ENCODE measurements at places on chromosomes 2 and 18. TPM values are rescaled to one million over a fixed set of nuclear protein-coding genes. Genes with fewer than 3 reads are reported as not detected.

The DSG2 gene
- polyA plus RNA-seq = 35.9 TPM

The MIB1 gene
- polyA plus RNA-seq = 8.4 TPM

The SMYD1 gene
- not detected for polyA plus RNA-seq

The GREB1 gene
- 1.1 TPM for polyA plus RNA-seq

The ZAP70 gene
- 0.09 TPM for polyA plus RNA-seq

The TMEM247 gene
- not detected for polyA plus RNA-seq

The HADHB gene
- polyA plus RNA-seq = 95.4 TPM

The UGT1A5 gene
- not detected for polyA plus RNA-seq

The EIF2AK2 gene
- 30.1 TPM for polyA plus RNA-seq

The ELP2 gene
- polyA plus RNA-seq = 32.0 TPM

The FEV gene
- not detected for polyA plus RNA-seq

The HOXD10 gene
- 4.3 TPM for polyA plus RNA-seq

The ETAA1 gene
- polyA plus RNA-seq = 14.5 TPM

The PTGR3 gene
- 7.2 TPM for polyA plus RNA-seq

The IL37 gene
- not detected for polyA plus RNA-seq

The CYP27A1 gene
- 0.10 TPM for polyA plus RNA-seq

The ACTG2 gene
- 0.26 TPM for polyA plus RNA-seq

The C18orf63 gene
- polyA plus RNA-seq = not detected

The LYG1 gene
- 2.9 TPM for polyA plus RNA-seq

The SERPINB11 gene
- polyA plus RNA-seq = not detected

The KLF7 gene
- polyA plus RNA-seq = 17.2 TPM

The ERCC3 gene
- 55.7 TPM for polyA plus RNA-seq

The DSC3 gene
- polyA plus RNA-seq = 1.1 TPM

The POMC gene
- polyA plus RNA-seq = not detected

The FAM237A gene
- not detected for polyA plus RNA-seq

The KLHL29 gene
- 2.6 TPM for polyA plus RNA-seq

The GCG gene
- polyA plus RNA-seq = not detected

The DYNAP gene
- not detected for polyA plus RNA-seq

The CDK15 gene
- polyA plus RNA-seq = not detected

The DNAH7 gene
- 0.49 TPM for polyA plus RNA-seq

The RIT2 gene
- not detected for polyA plus RNA-seq

The COL3A1 gene
- 0.99 TPM for polyA plus RNA-seq

The SPP2 gene
- not detected for polyA plus RNA-seq

The CD207 gene
- polyA plus RNA-seq = 0.04 TPM

The SCYGR4 gene
- not detected for polyA plus RNA-seq

The CRYGD gene
- polyA plus RNA-seq = not detected

The IL1F10 gene
- not detected for polyA plus RNA-seq

The TUBA4B gene
- polyA plus RNA-seq = 0.55 TPM

The OR6B2 gene
- polyA plus RNA-seq = not detected

The DCDC2C gene
- not detected for polyA plus RNA-seq

The OLA1 gene
- 127 TPM for polyA plus RNA-seq

The GLI2 gene
- polyA plus RNA-seq = 12.5 TPM

The SIGLEC15 gene
- polyA plus RNA-seq = not detected

The EGR4 gene
- not detected for polyA plus RNA-seq

The RAPGEF4 gene
- polyA plus RNA-seq = 0.08 TPM

The WDCP gene
- polyA plus RNA-seq = 12.1 TPM

The NYAP2 gene
- polyA plus RNA-seq = 0.01 TPM

The WDR7 gene
- polyA plus RNA-seq = 4.4 TPM

The SLC19A3 gene
- polyA plus RNA-seq = 2.7 TPM

The CFAP65 gene
- polyA plus RNA-seq = 0.22 TPM

Data from A549 (cell line).